ENCODE measurements at places on chromosomes 7 and 10. TPM values are rescaled to one million over a fixed set of nuclear protein-coding genes. Genes with fewer than 3 reads are reported as not detected.
A peak's percentile ranks its signal among the peaks of the same experiment; 100 is the strongest.

SFTPA1 gene
- total RNA-seq, result not detected

PON2 gene
- total RNA-seq, result 3.7 TPM

TMEM213 gene
- total RNA-seq, result not detected

CALHM1 gene
- not detected for total RNA-seq

LIPJ gene
- not detected for total RNA-seq

VAX1 gene
- not detected for total RNA-seq

- no peak for DNase-seq
These were observed 78.4 kb upstream of the TMEM168 start for GRCh38 chr7:112868609-112869008.

DNA sequence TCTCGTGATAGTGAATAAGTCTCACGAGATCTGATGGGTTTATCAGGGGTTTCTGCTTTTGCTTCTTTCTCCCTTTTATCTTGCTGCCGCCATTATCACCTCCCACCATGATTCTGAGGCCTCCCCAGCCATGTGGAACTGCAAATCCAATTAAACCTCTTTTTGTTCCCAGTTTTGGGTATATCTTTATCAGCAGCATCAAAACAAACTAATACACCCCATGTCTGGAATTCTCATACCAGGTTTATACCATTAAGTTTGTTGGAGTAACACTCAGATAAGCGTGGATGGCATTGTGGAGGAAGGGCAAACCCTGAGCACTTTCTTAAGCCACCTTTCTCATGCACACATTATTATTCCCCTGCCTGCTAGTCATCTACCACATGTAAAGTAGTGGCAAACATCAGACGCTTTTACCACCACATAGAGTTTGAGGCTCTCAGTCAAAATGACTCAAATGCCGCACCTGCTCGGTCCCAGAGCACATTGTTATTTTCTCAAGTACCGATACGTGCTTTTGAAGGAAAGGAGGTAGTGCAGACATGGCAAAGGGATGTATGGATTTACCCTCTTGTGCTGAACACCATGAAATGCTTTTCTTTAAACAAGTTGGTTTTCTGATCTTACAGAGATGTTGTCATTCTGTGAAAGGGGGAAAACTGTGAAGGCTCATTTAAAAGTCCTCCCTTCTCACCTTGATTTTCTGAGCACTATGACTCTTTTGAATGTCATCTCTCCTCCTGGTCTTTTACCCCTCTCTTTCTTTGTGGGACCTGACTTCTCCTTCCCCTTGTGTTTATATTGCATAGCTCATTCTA lies 429.7 kb downstream of the EXOC4 start:
- no peak for DNase-seq

- DNase-seq, result no peak
These were observed 140.9 kb upstream of the NPS start for GRCh38 chr10:127408112-127408710.

- no peak for DNase-seq
These were observed 64.4 kb downstream of the SUGCT start for GRCh38 chr7:40199076-40199802.

- no peak for DNase-seq
These were observed 16.3 kb downstream of the CYTH3 start for GRCh38 chr7:6256109-6256483.

GRCh38 chr7:32588657-32589056 lies 93.4 kb downstream of the AVL9 start:
- DNase-seq, result no peak

GRCh38 chr7:41147606-41148485 lies 555.0 kb downstream of the INHBA start:
- no peak for DNase-seq

GRCh38 chr10:103609231-103610082 lies 116.0 kb downstream of the NEURL1 start:
- DNase-seq, result no peak

- DNase-seq, result no peak
These were observed 23.6 kb upstream of the PLEKHA1 start for GRCh38 chr10:122350893-122351292.

- no peak for DNase-seq
These were observed 434.1 kb downstream of the DNAJB9 start for GRCh38 chr7:109003742-109004141.

- DNase-seq, result no peak
These were observed 37.8 kb downstream of the PTPRN2 start for GRCh38 chr7:158549616-158550393.

DNA sequence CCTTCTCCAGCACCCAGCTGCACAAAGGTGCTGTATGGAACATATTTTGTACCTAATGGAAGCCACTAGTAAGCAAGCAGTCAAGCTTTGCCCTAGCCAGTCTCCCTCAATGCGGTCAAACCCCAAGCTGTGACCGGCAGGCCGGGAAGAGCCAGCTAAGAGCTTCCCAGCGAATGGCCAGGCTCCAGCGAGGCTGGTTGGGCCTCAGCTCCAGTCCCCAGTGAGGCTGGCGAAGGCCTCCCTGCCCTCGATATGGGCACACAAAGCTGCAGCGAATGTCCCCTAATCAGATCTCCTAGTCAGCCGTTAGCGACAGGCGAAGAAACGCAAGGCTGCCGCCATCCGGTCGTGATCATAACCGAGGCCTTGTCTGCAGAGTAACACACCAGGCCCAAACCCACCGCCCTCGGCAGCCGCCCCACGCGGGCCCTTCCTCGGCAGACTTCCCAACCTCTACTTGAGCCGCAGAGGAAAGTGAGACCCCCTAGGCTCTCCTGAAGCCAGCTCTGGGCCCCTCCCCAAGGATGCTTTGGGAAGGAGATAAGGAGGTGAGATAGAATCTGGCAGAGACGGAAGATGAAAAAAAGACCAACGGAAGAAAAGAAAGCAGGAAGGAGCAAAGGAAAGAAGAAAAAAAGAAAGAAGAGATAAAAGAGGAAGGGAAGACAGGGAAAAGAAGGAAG lies 3.1 kb upstream of the HOXA9 start:
- DNase-seq, result peak; percentile 70

- no peak for DNase-seq
These were observed 6.5 kb downstream of the ARHGAP22 start for GRCh38 chr10:48598243-48598935.

- no peak for DNase-seq
These were observed 121.0 kb downstream of the KCNMA1 start for GRCh38 chr10:77516575-77516974.

DNA sequence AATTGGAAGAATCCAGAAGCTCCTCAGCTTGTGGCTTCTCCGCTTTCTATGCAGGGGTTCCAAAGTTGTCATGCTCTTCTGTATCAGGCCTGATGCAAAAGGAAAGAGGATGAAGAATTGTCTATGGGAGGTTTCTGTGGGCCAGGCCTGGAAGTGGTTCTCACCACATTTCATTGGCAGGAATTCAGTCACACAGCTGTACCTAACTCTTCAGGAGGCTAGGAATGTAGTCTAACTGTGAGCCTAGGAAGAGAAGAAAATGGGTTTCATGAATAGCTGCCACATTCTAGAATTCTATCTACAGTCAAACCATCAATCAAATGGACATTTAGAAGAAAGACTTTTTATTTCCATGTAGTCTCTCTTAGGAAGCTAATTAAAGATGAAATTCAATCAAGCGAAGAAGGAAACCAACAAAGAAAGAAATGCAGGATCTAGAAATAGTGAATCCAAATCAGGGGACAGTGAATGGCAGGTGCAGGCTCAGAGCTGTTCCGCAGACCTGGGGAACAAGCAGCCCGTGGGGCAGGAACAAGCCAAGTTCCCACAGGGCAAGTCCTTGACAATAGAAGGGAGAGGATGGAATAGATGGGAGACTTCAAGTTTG lies 25.4 kb upstream of the USP6NL start:
- DNase-seq, result no peak
